BE2C (cell line): ENCODE measurements at places on chromosomes 1 and 21.
A peak's percentile ranks its signal among the peaks of the same experiment; 100 is the strongest.

DNA sequence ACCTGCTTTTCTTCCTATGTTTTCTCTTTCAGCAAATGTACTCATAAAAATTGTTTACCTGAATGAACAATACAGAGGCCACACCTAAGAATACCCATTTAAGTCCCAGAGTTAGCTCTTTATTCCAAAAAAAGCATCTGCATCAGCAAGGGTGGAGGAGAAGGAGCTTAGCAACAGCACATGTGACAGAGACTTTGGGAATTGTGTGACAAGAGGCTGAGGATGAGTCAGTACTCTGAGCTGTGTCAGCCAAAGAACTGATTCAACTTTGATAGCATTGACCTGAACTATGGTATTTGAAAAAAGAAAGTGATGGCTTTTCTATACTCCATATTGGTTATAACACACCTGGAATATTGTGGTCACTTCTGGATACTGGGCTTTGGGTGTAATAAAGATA is 162.7 kb downstream of the ZNF648 start:
- no peak for DNase-seq

- DNase-seq = no peak
Measured at GRCh38 chr1:59494145-59494833, 197.4 kb downstream of the FGGY start.

DNA sequence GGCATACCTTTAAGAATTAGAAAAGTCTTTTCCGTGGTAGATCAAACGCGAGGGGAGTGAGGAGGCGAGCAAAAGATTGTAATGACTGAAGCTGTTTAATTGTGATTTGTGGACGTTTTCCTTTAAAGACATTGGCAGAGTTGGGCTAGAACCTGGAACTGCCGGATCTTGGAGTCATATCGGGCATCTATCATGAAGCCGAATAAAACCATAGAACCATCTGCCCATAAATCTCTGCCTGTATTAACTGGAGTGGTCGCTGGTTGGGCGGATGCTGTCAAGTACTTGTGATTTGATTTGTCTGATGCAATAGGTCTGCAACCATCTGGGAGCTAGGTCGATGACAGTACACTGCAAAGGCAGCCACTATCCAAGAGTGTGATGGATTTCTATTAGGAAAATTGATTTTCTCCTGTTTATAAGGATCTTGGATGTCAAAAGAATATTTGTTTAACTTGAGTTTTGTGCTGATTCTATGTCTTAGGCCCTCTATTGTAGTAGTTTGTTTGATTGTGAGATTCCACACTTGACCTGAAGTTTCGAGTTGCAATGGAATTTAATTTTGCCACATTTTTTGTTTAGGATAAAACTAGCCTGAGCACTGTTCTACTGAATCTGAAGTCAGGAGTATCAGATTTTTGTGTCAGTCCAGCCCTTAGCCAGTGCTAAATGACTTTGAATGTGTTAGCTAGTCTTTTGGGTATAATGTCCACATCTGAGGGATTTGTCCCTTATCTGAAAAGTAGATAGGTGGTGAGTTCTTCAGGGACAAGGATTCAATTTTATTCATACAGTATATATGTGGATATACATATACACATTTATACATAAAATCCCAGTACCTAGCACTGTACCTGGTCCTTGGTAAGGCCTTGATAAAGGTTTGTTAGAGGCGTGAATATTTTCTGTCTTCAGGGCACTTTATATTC is 1.2 kb downstream of the SARS1 start:
- DNase-seq = peak; percentile 80

DNA sequence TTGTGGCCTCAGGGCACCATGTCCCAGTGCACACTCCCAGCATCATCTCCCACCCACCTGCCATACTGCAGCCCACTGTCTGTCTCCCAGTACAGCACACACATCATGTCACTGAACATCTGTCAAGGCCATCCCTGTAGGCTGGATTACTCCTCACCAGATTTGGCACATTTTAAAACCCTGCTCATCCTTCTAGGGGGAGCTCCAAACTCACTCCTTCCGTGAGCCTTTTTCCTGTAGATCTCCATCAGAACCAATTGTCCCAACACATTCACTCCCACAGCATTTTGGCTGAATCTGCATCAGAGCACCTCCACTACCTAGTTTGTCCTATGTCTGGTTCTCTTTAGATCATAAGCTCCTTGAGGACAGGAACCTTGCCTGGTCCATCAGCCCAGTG is 58.6 kb upstream of the GRIK3 start:
- no peak for DNase-seq

GRCh38 chr1:208218237-208219097 is 25.7 kb downstream of the PLXNA2 start:
- DNase-seq = no peak

DNA sequence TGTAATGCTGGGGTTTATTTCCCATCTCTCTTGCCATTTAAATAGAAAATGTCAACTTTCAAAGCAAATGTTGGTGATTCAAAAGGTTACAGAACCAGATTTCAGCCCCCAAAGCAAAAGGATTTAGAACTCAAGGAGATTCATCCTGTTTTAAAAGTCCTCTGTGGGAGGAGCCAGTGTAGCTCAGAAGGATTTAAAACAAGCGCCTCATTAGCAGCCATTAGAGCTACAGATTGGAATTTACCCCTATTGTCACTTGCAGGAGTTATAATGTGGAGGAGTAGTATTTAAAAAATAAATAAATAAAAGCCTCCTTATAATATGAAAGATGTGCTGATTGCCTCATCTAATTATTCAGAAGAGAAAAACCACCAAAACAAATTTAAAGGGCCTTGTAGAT is 107.8 kb downstream of the LAMC2 start:
- no peak for DNase-seq

DNA sequence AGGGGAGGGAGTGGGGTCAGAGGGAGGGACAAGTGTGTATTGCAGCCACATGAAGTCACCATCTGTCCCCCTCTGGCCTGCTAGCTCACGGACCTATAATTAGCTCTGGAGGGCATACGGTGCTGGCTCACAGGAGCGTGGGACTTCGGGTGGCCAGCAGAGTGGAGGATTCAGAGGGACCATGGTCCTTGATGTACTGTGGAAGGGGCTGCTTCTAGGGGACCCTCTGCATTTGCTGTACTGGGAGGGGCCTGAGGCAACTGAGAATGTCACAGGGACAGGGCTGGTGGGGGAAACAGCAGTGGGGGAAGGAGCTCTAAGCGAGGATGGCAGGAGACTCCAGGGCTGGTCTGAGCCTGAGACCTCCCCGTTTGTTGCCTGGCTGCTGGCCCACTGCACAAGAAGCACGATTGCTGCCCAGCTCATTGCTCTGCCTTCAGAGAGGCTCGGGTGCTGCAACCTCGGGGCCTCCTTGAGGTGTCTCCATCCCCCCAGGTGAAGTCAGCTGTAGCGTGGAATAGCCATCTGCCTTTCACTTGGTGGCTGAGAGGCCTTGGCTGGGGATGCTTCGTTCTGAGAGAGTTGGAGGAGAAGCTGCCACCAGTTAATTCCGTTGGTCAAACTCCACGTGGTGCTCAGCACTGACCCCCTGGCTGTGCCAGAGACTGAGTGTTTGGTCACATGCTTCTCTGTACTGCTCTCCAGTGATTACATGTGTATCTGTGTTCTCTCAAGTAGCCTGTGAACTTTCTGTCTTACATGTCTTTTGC is 2.7 kb downstream of the PPFIA4 start:
- no peak for DNase-seq

DNA sequence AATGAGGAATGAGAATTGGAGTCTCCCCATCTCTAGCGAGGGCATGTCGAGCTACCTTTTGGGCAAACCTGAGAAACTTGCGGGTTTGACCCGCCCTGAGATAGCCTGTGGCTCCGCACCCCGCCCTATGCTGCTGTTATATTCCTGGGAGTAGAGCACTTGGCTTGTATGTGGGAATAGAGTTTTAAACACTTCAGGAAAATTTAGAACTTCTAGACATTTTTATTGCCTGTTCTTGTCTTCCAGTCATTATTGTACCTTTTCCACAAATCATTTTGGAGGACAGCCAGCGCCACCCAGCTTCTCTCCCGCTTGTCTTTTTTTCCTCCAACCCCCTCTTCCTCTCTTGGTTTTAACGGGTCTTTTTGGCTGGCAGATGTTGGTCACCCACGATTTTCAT is 738 bp downstream of the GNPAT start:
- DNase-seq = peak; percentile 25

DNA sequence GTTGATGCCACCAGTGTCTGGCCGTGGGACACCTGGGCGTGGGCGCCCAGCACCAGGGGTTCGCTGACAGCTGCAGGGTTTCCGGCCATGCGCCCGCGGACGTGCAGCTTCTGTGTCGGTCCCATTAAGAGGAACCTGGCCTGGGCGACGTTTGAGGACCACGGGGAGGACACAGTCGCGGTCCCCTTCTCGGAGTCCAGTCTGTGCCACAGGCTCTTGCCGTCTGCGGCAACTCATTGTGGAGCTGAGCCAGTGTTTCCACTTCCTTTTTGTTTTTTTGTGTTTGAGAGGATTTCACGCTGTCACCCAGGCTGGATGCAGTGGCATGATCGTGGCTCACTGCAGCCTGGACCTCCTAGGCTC is 1.6 kb upstream of the C1orf159 start:
- DNase-seq = no peak
